ENCODE measurements at places on chromosomes 6 and 20. TPM values are rescaled to one million over a fixed set of nuclear protein-coding genes. Genes with fewer than 3 reads are reported as not detected.

The KHDC1L gene
- not detected for polyA plus RNA-seq

The ERVFRD-1 gene
- 0.28 TPM for polyA plus RNA-seq

The SMOC2 gene
- polyA plus RNA-seq, result 1.9 TPM

The CFAP61 gene
- polyA plus RNA-seq, result not detected

The LPA gene
- 13.1 TPM for polyA plus RNA-seq

The SGK2 gene
- polyA plus RNA-seq, result 22.9 TPM

The DCDC2 gene
- 1.3 TPM for polyA plus RNA-seq
